ENCODE measurements at places on chromosomes 13 and 19.

DNA sequence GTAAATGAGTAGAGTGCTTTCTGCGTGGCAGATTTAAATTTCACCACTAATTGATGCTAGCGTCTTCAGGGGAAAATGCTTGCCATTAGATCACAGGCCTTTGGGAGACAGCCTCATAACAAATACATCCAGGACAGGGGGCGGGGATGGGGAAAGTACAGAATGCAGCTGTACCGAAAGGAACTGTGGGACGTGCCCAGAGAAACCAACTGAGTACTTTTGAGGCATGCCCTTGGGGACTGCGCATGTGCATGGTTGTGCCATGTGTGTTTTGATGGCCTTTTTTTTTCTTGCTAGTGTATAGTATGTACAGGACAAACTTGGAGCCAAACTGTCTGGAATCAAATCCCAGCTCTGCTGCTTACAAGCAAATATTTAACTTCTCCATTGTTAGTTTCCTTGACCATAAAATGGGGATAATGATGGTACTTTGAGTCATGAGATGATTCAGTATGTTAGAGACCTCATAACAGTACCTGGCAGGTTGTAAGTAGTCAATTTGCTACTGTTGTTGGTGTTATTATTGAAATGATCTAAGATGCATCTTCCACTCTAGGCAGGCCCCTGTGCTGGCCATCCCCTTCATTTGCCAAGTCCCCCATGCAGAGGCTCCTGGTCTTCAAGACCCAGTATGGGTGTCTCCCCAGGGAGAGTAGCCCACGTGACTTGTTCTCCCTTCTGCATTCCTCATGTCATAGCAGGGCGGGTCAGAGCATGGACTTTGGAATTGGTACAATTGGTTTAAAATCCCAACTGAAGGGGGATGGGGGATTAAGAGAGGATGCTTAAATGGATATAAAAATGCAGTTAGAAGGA, 68.3 kb upstream of the NPAS1 start:
- ATAC-seq, result no peak

GRCh38 chr13:29190298-29190697, 370.2 kb downstream of the MTUS2 start:
- ATAC-seq, result no peak

DNA sequence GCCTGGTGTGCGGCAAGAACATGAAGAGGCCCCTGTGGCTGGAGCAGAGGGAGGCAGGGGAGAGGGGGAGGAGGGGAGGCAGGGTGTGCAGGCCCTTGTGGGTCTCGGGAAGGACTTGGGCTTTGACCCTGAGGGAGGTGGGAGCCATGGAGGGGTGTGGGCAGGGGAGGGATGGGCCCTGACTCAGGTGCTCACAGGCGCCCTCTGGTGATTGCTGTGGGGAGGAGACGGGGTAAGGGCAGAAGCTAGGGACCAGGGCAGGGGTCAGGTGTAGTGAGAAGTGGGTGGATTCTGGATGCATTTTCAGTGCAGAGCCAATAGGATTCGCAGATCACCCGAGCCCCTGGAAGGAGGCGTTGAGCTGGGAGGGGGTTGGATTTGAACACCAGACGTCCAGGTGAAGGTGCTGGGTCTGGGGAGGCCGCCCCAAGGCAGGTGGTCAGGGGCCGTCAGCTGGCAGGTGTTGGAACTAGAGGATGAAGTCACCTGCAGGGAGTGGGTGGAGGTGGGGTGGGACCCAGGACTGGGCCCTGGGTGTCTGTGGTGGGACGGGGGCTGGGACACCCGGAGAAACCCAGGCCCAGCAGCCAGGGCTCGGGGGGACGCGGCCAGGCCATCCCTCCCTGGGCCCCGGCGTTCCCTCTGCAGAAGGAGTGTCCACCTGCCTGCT, 185.4 kb downstream of the KDM4B start:
- peak; percentile 65 for ATAC-seq

GRCh38 chr13:31018511-31018910, 86.1 kb downstream of the TEX26 start:
- no peak for ATAC-seq

DNA sequence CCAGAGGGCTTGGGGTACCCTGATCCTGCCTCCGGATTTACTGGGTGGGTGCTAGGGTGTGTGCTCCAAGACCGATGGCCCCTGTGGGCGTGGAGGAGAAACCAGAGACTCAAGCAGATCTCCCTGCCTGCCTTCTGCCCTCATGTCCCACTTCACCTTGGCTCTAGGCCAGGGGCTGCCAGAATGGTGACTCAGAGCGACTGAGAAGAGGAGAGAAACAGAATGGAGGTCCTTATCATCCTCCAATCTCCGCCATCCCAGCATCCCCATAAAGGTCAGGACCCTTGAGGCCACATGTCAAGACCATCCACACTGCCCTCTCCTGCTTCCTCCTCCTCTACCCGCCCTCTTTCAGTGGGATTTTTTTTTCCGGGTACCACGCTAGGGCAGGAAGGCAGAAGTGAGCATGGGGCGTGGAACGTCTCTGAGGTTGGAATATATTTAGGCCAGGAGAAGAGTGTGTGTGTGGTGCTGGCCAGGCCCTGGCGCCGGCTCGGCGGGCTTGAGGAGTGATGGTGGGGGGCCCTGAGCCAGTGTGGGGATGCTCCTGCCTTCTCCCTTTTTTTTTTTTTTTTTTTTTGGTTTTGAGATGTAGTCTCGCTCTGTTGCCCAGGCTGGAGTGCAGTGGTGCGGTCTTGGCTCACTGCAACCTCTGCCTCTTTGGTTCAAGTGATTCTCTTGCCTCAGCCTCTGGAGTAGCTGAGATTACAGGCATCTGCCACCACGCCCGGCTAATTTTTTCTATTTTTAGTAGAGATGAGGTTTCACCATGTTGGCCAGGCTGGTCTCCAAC, 22.3 kb downstream of the IER2 start:
- no peak for ATAC-seq

GRCh38 chr13:82344867-82345266, 1537.4 kb downstream of the SLITRK1 start:
- ATAC-seq, result no peak

- no peak for ATAC-seq
Observed at GRCh38 chr19:13214036-13214730, 64.0 kb downstream of the IER2 start.

GRCh38 chr13:97018029-97018819, 23.9 kb upstream of the OXGR1 start:
- no peak for ATAC-seq

DNA sequence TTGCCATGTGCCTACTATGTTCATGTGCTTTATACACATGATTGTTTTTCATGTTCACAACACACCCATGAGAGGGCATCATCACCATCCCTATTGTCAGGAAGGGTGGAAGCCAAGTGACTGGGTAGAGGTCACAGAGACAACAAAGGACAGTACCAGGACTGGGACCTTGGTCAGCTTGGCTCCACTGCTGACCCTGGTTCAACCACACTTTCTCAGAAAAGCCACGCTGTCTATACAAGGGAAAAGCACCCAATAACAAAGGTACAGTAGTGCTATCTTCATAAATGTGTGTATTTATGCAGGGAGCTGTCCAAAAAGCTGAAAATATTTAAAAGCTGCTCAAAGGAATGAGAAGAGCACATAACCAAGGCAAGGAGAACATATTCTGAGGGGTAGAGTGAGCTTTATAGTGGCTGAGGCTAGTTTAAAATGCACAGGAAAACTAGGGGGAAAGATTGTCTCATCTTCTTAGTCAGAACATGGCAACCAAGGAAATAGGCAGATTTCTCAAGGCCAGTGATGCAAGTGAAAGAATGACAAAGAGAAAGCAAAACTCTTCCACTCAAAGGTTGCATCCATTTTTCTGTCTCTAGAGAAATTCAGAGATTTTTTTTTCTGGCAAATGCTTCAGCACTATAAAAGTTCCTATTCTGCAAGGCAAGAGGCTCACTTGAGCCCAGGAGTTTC, 415.0 kb downstream of the FOXO1 start:
- peak; percentile 72 for ATAC-seq

DNA sequence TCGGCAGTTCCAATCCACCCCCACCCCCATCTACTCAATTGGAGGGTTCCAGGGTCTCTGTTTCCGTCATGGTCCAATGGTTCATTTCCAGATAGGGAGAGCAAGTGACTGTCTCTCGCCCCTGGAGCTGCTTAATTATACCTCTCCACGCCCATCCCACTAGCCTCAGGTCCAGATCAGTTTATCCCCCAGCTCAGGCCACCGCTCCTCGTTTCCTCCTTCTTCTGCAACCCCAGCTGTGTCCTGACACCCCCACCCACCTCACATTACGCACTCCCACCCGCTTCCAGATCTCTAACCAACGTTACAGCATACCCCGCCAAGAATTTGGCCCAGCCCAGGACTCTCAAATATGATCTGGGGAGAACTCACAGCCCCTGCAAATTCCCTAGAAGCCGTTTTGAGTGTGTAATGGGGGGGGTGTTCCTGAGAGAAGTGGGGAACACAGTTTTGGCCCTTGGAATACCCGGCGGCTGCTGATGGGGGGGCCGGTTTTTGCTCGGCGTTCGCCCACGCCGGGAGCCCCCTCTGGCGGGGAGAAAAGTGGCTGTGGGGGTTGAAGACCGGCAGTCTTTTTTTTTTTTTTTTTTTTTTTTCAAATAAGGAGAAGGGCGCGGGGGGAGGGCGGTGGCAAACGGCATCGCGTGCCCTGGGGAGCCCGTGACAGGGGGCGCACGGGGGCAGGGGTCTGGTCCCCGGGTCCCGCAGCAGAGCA, 1.7 kb upstream of the PDE4A start:
- ATAC-seq, result no peak

GRCh38 chr19:19444681-19445155, 39.2 kb downstream of the GATAD2A start:
- ATAC-seq, result peak; percentile 76

DNA sequence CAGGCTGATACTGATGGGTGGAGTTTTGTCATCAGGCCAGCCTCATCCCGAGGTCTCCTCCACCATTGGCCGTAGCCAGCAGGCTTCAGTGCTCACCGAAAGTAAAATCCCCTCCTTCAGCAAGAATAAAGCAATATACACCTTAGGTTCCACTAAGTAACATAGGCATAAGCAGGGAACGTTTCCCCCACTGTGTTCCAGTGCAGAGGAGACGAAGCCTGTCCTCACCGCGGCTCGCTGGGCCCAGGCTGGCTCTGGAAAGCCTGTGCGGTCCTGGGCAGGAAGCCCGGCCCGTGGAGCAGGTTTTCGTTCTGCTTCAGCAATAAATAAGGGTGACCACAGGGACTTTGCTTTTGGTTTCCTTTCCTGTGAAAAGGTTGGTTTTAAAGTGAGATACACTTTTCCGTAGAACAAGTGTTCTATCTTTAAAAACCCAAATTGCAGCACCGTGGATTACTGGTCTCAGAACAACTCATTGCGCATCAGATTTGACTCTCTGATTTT, 16.3 kb upstream of the TEX29 start:
- ATAC-seq, result peak; percentile 88

DNA sequence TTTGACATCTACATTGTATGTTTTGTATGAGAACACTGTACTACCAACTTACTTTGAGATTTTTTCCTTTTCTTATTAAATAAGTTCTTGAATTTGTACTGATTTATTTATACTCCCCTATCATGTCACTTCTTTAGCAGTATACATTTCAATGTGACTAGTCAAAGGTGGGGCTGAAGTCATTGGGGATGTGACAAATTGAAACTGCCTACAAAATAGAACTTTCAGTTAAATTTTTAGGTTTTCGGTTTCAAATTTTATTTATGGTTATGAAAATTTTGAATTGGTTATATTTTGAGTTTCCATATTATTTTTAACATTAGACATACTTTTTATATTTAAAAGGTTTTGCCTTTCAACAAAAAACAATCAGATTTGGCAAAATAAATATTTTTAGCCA, 221.6 kb downstream of the NBEA start:
- ATAC-seq, result no peak

GRCh38 chr13:45240143-45240542, 39.3 kb upstream of the KCTD4 start:
- ATAC-seq, result no peak

DNA sequence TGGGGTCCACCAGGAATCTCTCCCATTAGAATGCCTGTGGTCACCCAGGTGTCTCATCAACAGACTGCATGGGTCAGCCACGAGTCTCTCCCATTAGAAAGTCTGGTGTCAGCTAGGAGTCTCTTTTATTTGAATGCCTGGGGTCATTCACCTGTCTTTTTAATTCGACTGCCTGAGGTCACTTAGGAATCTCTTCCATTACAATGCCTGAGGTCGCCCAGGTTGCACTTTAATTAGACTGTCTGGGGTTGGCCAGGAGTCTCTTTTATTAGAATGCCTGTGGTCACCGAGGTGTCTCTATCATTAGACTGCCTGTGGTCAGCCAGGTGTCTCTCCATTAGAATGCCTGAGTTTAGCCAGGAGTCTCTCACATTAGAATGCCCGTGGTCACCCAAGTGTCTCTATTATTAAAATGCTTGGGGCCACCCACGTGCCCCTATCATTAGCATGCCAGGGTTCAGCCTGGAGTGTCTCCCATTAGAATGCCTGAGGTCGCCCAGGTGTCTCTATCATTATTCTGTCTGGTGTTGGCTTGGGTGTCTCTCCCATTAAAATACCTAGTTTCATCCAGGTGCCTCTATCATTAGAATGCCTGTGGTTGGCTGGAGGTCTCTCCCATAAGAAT, 1474.3 kb downstream of the UQCRFS1 start:
- no peak for ATAC-seq

DNA sequence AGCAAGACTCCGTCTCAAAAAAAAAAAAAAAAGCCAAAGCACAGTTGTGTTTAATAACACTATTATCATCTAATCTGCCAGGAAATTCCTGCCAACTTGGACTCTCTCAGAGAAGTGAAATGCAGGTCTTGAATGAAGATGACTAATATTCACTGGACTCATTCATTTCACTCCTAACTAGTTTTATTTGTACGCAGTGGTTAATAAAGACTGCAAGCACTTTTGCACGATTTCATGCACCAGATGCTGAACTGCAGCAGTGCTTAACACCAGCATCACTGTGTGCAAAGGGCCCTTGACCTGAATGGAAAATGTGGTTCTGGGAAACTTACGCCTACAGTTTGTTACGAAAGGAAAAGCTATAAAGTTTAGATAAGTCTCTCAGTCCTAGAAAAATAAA, 63.3 kb downstream of the DHRS12 start:
- no peak for ATAC-seq

Data from stimulated activated memory B cell treated with anti-CD40 and anti-IgM and Interleukin-4, amounts not matched to agents 10 μg/mL and 1 μg/mL and 100 μg/mL, for 72 hours (primary cell).